Left colon (tissue), 2 donors: ENCODE measurements at places on chromosomes 1 and 21.

DNA sequence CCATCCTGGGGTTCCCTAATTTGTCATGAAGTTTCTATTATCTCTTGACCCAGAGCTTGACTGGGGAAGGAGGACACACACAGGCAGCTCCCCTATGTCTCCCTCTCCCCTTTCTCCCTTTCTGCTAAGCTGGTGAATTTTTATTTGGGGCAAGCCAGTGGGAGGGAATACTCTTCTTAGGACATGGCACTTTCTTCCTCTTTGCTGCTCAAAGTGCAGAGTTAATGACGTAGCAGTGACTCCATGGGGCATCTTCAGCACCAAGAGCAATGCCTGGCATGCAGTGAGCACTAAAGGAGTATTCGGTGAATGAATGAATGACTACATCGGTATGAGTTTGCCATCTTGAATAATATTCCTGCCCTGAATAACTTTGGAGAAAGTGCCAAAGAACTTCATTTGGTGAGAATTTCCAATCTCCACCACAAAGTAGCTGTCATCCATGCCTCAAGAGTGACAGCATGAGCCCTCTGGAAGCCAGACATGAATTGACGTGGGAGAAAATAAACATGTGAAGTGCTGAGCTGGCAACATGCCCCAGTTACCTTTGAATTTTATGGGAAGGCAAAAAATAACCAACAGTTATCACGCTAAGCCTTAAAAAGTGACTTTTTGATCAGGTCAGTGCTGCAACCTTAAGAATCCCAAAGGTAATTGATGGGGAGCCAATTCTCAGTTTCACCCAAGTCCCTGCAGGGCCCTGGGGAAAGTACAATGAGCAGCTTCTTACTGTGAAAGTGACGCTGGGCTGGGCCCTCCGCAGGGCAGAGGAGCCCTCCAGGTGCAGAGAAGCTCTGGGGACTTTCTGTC, 22.1 kb upstream of the ATF3 start:
- DNase-seq: no peak

GRCh38 chr21:16357994-16358393, 628.2 kb downstream of the USP25 start:
- no peak for DNase-seq

DNA sequence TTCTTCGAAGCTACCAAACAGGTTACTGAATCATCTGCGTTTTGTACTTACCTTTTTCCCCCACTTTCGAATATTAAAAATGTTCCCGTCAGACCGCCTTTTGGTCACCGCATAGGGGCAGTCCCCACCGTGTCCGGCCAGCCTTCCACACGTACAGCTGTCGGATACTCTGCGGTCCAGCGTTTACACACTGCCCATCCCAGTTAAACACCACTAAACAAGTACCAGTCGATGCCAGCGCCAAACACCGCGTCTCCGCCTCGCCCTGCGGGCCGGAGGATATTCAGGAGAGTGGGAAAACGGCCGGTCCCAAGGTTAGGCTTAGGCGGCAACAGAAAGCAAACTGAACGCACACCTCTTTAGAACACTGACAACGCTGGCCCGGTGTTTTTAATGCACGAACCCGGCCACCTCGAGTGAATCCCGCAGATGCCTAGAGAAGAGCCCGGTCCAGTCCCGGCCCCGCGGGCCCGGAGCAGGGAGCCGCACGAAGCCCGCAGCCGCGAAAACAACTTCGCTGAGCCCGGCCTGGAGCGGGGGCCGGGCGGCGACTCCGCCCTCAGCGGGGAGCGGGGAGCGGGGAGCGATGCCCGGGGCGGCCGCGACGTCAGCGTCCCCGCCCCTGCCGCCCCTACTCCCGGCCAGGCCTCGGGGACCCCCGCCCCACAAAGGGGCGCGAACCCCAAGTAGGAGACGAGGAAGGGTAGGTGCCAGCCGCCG, 730 bp upstream of the PHF13 start:
- DNase-seq: peak; percentile 71

GRCh38 chr1:151011154-151011850, 3.1 kb downstream of the PRUNE1 start:
- no peak for DNase-seq

- peak; percentile 76 for DNase-seq
These were observed 20.6 kb downstream of the RUNX3 start for GRCh38 chr1:24909388-24909898.

- no peak for DNase-seq
These were observed 122.8 kb upstream of the RAB4A start for GRCh38 chr1:229148041-229148671.

GRCh38 chr1:95094923-95095322, 22.2 kb upstream of the ALG14 start:
- no peak for DNase-seq

GRCh38 chr1:104182251-104182650, 432.6 kb downstream of the AMY1C start:
- DNase-seq: no peak

- peak; percentile 48 for DNase-seq
These were observed 130.7 kb downstream of the GIPC2 start for GRCh38 chr1:78176448-78176847.

DNA sequence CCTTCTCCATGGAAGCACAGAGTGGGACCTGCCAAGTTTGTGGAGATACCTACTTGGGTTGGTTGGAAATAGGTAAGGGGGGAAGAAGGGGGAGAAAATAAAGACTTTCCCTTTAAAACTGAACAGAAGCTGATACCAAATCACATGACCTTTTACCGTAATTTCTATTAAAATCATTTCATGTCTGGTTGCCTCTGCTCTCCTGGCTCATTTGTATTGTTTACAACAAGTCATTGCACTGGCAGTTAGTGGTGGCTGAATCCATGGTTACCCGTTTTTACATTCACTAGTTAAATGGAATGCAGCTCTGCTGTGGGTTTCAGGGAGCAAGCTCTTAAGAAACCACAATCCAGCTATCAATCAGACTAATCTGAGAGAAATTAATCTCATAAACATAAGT, 353.7 kb upstream of the ESRRG start:
- no peak for DNase-seq

DNA sequence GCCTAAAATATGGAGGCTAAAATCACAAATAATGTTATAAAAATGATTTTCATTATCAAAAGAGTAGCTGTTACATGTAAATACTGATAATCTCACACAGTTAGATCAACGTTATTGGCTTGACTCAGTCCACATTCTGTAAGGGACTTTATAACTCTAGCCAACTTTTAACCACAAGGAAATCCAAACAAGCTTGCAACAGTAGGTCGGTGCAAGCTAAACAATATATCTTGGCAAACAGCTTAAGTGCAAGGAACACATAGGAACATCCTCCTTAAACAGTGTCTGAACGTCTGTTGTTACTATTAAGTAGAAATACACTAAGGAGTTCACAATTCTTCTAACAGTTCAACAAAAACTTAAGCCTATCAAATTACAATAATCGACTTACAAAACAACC, 126.7 kb downstream of the EIF4G3 start:
- DNase-seq: no peak

DNA sequence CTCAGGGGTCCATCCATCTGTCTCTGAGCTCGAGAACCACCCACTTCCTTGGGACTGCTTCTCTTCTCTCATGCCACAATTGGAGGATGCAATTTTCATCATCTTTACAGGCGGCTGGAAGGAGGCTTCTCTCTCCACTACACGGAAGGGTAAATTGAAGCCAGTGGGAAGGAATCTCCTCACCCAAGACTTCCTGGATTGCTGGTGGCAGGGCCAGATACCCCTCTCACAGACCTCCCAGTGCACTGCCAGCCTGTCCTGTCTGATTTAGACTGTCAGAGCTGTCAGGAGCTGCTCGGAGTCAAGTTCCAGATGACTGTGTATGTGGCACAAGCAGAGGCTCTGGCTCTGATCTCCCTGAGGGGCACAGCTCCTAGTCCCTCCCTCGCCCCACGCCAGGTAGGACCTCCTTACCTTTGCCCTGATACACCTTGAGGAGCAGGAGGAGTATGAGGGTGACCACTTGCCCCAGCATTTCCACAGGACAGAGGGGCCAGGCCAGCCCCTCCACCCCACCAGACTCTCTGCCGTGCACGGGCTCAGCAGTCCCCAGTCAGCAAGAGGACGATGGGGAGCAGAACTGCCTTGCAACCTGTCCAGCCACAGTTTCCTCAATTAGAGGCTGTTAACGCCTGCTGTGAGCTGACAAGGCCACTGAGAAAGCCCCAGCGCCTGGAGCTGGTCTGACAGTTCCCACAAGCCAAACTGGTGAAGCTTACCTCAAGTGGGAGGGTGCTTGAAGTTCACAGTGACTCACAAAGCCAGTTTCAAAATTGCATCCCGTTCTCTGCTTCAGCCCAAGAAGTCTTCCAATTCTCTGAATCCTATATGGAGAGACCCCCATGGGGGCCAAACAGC, at the start of gene CD244:
Gene CD244, minus strand, starts transcription at position 685 of the 858 bp plus-strand sequence. Its CDS starts 210 bp downstream, at position 475.
- no peak for DNase-seq

GRCh38 chr1:21884456-21885235, 52.5 kb downstream of the HSPG2 start:
- no peak for DNase-seq

DNA sequence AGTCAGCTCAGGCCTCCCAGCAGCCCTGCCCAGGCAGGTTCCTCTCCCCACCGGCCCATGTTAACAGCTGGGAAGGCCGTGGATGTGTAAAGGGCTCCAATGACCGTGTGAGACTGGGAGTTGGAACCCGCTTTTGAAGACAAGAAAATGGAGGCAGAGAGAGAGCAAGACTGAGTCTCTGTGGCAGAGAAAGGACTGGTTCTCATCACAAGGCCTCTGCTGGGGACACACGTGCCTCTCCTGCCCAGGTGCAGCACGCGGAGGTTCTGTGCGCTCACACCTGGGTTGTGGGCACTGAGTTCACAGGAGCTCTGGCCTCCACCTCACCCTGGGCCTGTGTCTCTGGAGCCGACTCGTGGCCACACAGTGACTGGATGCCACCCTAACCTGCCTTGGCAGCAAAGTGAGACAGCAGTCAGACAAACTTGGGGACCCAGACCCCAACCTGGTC, 27.0 kb downstream of the RUNX3 start:
- peak; percentile 2 for DNase-seq

- DNase-seq: no peak
These were observed 170.7 kb downstream of the PSMG1 start for GRCh38 chr21:39012326-39013230.

GRCh38 chr1:192658255-192658654, 22.3 kb downstream of the RGS13 start:
- no peak for DNase-seq

GRCh38 chr1:202374099-202374498, 25.6 kb downstream of the PPP1R12B start:
- no peak for DNase-seq

DNA sequence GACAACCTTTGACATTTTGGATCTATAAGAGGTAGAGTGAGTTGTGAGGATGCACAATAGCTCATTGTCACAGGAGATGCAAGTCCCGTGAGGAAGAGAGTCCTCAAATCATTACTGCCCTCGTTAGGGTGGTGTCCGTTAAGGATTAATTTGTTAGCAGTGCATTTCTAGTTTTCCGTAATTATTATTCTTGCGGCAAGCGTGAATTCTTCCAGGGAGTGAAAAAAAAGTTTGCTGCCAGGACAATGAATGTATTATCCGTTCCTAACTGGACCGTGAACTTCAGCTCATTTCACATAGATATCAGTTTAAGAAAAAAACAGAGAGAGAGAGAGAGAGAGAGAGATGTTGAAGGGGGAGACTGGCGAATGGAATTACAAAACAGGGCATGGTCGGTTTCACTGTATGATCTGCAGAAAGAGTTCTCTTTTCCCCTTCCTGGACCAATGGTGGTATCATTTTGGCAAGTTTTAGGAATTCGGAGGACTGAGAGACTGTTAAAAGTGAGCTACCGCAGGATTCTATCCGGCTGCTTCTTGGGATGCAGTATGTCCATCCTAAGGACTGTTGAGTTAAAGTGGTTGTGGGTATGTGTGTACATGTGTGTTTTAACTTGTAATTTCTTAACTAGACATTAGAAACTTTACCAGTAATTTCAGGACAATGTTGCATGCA, 216.0 kb upstream of the NFIA start:
- no peak for DNase-seq

GRCh38 chr1:26477446-26478152, 5.4 kb downstream of the HMGN2 start:
- DNase-seq: no peak

GRCh38 chr1:67270541-67270940, 37.1 kb upstream of the IL12RB2 start:
- DNase-seq: no peak

GRCh38 chr1:235930543-235930942, 63.8 kb upstream of the LYST start:
- no peak for DNase-seq

DNA sequence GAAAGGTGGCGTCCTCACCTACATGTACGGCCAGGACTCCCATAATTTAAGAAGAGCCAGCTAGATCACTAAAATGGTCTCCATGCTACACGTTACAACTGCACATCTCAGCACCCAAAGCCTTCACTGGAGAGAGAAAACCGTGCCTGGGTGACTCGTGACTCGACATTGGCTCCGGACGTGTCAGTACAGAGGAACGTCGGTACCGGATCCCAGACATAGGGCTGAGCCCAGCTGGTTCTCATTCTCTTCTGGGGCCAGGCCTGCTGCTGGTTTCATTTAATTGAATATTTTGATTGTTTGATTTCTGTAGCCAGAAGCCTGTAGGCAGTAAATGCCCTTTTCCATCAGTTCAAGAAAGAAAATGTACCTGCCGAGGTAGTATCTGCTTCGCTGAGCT, 93.1 kb downstream of the HHIPL2 start:
- no peak for DNase-seq

DNA sequence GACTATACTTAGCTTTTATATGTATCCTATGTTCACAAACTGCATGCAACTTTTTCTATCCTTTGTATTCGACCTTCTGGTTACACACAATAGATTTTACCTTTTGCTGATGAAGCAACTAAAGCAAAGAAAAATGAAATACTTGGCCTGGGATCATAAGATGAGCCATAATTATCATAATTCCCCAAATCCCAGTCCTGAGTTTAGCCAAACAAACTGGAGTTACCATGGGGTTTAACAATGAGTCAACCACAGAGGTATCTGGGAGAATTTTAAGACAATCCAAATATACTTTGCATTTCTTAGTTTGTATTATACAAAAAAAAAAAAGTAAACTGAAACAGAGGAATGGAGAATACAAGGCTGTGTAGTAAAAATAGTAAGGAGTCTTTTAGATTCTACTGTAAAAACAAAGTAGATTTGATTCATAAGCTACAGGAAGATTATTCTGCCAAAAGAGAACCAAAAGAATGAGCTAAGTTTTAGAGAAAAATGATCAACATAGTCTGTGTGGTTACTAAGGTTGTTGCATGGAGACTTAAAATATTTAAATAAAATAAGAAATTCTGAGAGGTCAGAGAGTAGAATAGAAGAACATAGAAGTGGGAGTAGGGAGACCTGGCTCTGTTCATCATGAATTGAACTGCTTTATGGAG, 60.4 kb upstream of the GORAB start:
- no peak for DNase-seq
